ENCODE measurements at places on chromosomes 1 and 21. TPM values are rescaled to one million over a fixed set of nuclear protein-coding genes. Genes with fewer than 3 reads are reported as not detected.

NES gene
- 6.8 TPM for total RNA-seq

ADGRL4 gene
- not detected for total RNA-seq

ALPL gene
- not detected for total RNA-seq

GBP5 gene
- not detected for total RNA-seq

RGS8 gene
- total RNA-seq = not detected

LMX1A gene
- total RNA-seq = not detected

NBPF4 gene
- 0.70 TPM for total RNA-seq

SRGAP2C gene
- 49.9 TPM for total RNA-seq

MFSD2A gene
- total RNA-seq = 1.4 TPM

DNA sequence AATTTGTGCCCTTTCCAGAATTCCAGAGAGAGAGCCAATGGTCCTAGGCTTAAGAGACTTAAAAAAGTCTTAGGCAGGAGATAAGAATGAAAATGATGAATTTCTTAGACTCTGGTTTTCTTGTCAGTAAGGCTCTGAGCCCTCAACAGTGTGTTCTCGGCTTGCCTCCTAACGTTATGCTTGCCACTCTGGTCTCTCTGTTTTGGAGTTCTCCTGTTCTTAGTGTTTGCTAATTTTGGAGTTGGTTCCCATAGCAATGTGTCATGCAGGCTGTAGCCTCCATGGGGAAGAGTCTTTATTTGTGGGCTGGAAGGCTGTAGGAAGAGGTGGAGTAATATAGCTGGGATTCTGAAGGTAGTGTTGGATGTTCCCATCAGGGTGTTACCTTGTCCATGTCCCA is 19.9 kb downstream of the TBX19 start:
- DNase-seq = no peak

DNA sequence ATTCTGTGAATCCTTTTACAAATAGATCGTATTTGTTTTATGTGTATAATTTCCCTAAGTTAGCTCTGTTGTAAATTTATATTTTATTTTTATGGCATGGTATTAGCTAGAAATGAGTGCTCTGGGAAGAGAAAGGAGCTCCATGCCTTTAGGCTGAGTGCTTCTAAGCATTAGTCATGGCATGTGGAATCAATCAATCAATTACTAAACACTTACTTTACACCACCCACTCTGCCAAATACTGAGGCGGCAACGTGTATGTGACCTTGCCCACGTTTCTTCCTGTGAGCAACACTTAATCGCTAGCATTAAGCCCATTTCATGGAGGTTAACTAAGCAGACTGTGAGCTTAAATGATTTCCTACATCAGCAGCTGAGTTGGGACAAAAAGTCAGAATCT is 7.2 kb upstream of the BECN2 start:
- DNase-seq = no peak

GRCh38 chr1:195193134-195193533 is 1415.1 kb downstream of the KCNT2 start:
- no peak for DNase-seq

GRCh38 chr1:89274411-89274857 is 1.8 kb upstream of the GBP5 start:
- peak; percentile 51 for DNase-seq

DNA sequence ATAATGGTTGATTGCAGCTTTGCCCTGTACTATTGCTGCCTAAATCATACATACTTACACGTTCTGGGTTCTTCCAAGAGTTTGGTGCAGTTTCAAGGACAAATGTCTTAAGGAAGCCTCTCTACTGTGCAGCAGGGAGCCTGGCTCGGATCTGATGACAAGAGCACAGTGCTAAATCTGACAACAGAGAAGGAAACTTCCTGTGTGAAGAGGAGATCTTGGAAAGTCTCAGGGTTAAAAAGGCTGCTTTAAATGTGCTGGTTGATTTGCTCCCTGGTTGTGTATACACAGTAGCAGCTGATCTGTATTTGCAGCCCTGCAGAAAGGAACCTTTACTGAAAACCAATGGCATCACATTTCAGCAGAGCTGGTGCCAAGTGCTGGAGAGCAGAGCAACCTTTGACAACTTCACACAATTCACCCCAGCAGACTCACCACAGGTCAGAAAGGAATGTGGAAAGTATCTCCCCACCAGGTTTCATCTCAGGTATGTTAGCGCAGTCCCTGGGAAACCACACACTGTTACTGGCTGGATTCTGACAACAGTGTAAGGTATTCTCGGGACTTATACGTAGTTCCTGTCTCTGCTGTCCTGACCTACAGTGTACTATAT is 355.0 kb upstream of the ESRRG start:
- DNase-seq = peak; percentile 46

- DNase-seq = no peak
Measured at GRCh38 chr1:181204530-181204929, 116.0 kb downstream of the IER5 start.

DNA sequence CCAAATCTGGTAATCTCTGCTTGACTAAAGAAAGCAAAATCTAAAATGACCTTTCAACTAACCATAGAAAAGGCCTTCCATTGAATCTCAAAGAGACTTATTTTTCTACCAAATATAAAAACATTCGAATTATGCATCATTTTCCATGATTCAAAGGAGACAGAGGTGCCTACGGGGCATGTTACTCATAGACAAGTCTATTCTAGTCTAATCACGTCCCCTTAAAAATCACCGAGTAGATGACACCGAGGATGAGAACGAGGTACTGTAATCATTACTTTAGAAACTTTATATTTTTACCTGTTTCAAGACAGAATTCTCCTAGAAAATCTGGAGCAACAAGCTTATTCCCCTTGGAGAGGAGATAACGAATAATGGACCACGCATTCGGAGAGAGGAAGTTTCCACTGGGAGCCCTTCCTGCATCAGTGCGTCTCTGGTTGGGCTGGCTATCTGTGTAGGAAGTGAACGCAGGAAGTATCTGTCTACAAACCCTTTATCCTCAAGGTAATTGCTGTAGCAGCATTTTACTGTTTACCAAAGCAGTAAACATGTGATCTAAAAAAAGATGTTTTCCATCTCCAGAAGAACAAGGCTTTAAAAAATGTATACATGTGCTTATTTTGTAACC is 9.5 kb downstream of the ERG start:
- no peak for DNase-seq

GRCh38 chr1:57384284-57384683 is 39.6 kb downstream of the DAB1 start:
- DNase-seq = no peak

DNA sequence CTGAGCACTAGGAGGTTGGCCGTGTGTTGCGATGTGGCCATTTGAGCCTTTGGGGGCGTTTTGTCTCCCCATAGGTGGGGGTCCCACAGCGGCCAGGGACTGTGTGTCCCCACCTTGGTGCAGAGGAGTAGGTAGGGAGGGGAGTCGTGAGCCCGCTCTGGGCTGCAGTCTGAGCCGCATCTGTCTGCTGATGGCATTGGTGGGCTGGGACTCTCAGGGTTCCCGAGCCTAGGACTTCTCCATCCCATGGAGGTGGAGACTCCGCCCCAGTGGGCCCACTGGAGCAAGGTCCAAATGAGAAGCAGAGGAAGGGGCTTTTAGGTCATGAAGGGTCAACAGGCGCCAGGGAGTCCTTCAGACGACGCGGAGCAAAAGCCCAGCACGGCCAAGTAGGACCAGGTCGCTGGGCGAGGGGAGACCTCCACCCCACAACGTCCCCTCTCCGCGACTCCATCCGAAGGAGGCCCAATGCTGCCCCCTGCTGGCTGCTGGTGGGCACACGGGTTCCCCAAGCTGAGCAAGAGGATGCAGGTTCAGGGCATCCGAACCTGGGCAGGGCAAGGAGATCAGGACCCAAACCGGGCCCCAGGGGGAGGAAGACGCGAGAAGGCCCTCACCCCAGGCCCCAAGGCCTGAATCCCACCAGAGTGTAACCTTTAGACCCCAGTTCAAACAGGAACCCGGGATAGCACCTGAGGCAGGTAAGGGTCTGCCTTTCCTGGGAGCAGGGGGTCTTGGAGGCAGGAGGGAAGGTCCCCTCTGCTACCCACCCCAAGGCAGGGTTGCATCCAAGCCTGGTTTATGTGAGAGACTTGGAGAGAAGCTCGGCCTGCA is 14.9 kb downstream of the TTC34 start:
- no peak for DNase-seq

GRCh38 chr1:67614511-67614934 is 70.5 kb upstream of the GADD45A start:
- DNase-seq = peak; percentile 97

DNA sequence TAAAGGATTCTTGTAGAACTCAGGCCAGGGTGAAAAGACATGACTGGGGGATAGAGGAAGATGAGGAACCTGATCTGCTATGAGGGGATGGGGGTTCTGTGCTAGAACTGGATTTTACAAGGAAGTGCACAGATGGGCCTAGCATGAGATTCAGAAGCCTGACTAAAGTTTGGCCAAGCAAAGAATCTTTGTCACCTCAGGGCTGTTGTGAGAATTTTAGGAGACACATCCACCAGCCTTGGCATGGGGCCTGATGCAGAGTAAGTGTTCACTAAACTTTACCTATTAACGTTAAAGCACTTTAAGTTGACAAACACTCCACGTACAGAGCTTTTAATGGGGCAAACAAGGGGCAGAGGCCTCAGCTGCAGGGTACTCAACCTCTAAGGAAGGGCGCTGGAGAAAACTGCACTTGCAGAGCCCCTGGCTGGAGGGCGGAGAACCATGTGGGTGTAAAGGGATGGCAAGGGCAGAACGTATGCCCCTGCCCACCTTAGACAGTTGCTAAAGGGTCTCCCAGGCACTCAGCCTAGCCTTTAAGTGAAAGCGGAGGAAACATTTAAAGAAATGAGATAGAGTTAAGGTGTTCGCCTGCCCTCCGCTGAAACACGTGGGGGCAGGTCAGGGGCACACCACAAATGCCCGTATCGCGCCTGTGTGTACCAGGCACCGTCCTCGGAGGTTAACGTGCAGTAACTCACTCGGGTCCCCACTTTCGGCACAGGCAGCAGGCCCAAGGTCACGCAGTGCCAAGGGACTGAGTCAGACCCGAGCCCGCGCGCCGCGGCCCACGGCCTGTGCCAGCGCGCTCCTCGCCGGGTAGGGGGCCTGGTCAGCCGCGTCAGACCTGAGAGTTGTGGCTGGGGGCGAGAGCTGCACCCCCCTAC is 990 bp upstream of the MRPS6 start:
- DNase-seq = no peak

DNA sequence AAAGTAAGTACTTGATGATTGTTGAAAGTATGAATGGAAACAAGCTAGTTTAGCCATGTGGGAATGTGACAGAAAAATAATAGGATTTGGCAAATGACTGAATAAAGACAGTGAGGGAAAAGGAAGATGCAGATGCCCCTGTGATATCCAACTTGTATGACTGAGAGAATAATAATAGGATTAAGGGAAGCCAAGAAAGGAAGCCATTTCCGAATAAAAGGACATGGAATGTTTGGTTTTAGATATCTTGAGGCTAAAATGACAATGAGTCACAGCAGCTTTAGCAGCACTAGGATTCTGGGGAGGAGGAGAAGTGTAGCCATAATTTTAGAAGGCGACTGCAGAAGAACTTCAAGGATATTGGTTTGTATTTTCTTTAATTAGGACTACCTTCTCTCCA is 109.2 kb downstream of the TTLL7 start:
- no peak for DNase-seq

DNA sequence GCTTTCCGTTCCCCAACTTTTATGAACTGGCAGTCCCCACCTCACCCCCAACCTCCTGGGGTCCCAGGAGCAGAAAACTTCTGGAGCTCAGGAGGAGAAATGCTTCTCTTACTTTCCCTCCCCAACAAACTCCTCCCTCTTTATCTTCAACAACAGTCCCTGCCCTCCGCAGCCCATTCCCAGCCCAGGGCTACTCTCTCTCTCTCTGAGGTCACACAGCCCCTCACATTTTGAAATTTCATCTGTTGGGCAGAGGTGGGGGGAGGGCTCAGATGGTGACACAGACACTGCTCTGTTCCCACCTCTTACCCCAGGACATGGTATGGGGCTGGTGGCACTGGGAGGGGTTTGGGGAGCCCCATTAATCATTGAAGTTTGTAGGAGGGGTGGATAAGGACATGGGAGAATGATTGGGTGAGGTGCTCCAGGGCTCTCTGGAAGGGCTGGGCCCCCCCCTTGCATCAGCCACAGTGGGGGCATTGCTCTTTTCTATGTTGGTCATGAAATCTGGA is 6.0 kb downstream of the PIK3CD start:
- no peak for DNase-seq

- peak; percentile 65 for DNase-seq
Measured at GRCh38 chr1:16076031-16076864, 2.8 kb upstream of the FAM131C start.

DNA sequence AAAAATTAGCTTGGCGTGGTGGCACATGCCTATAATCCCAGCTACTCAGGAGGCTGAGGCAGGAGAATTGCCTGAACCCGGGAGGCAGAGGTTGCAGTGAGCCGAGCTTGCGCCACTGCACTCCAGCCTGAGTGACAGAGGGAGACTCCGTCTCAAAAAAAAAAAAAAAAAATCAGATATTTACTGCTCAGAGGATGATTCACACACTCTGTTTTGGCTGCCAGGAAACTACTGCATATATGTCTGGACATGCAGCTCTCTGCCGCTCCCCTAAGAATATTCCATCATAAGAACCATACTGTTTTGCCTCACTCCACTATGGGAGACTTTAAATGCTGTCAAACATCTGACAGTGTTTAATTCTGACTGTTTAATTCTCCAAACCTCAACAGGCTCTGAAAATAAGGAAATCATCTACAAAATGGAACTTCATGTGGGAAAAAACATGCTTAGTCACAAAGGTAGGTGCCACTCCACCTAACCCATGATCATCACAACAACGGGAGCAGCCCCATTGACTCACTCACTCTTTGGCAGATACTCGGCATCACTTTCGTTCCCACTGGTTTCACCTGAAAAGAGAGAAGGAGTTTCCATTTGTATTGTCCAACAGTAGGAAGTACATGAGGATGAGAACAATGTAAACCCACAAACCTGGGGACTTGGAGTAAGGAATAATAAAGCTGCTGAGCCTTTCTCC is 29.3 kb upstream of the BCAS2 start:
- peak; percentile 16 for DNase-seq

Measured in PC-9 (cell line).